ENCODE measurements at places on chromosomes 7 and 10.

- no peak for DNase-seq
These were observed 1.5 kb downstream of the PIK3CG start for GRCh38 chr7:106866298-106867281.

DNA sequence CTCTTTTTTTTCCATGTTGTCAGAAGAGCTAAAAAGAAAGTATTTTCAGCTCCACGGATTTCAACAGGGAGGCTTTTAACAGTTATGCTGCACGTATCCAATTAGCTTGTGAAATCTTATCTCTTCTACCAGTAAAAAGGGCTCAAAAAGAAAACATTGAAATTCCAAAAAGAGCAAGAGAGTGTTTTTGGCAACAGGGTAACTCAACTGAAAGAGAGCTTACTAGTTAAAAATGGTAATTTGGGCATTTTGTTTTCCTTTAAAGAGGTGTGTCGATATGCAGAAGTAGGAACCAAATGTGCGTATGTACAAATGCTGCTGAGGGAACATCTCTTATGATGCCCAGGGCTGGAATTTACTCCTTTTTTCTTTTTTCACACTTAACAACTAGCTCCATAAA is 292.8 kb downstream of the PRKG1 start:
- no peak for DNase-seq

GRCh38 chr10:16586358-16587138 is 64.9 kb upstream of the C1QL3 start:
- DNase-seq, result no peak

- DNase-seq, result no peak
These were observed 57.9 kb downstream of the PRF1 start for GRCh38 chr10:70544431-70545340.

- no peak for DNase-seq
These were observed 66.6 kb downstream of the CUBN start for GRCh38 chr10:17062955-17063484.

DNA sequence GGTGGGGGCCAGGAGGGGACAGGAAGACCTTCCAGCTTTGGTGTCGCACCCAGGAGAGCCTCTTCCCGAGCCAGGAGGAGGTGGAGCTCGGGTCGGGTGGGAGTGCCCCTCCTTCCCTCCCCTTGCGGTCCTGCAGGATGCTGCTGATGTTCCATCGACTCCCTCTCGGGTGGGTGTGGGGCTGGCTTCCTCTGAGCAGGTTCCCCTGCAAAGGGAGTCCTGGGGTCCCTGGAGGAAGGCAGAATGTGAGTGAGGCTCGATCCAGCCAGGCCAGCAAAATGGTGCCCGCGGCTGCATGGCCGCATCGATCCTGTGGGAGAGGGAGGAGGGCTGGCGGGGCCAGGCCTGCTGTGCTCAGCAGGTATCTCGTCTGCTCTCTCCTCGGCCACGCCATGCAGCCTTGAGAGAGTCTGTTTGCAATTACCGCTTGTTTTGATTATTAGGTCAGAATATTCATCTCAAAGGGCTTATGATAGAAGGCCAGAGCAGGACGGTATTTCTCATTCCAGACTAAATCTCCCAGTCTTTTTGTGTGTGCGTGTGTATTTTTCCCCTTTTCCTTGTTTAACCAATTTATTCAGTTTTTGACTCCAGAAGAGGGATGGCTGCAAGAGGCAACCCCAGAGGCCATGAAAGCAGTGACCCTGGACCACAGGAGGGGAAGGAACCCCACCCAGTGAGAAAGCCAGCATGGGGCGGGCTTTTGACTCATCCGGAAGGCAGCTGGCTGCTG is 137.3 kb upstream of the ZMIZ1 start:
- DNase-seq, result no peak

GRCh38 chr10:115141254-115141653 is 48.1 kb downstream of the ATRNL1 start:
- DNase-seq, result no peak
